ENCODE measurements at places on chromosomes 1 and 21.

- DNase-seq: peak; percentile 87
Measured at GRCh38 chr1:154154534-154155191, at the start of gene NUP210L. TSS of gene NUP210L (minus strand) at chr1:154155073.

- DNase-seq: no peak
Measured at GRCh38 chr1:165047994-165048393, 308.5 kb downstream of the LMX1A start.

DNA sequence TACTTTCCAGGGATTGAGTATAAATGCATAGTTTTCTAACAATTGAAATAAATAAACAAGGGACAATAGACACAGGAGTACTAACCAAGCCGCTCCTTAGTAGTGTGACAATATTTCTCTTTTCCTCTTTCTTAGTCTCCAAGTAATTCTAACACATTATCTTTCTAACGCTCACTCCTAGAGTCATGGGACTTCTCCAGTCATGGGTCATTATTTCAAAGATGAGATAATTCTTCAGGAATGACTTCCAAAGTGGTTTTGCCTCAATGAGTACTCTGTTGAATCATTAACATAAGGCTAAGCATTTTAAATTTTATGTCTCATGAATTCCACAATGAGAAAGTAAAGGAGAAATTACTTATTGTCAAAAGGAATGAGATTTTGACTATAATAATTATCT is 605.8 kb upstream of the ADAMTS5 start:
- DNase-seq: no peak

GRCh38 chr1:94884106-94884505 is 42.8 kb downstream of the CNN3 start:
- peak; percentile 29 for DNase-seq

DNA sequence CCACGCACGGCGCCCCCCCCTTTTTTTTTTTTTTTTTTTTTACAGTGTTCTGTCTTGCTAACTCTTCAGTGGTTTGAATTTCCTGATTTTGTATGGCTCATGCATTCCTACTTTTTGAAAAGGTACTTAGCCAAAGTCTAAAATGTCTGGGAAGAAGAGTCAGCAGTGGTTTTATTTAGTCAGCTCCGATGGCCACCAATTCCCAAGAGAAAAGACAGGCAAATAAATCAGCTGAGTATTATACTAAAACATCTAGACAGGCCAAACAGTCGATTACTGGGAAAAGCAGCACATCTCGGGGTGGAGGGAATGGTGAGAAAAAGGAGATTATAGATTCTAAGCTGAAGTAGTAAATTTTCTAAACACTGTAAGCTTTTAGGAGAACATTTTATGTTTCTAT is 192.5 kb upstream of the ZRANB2 start:
- no peak for DNase-seq

DNA sequence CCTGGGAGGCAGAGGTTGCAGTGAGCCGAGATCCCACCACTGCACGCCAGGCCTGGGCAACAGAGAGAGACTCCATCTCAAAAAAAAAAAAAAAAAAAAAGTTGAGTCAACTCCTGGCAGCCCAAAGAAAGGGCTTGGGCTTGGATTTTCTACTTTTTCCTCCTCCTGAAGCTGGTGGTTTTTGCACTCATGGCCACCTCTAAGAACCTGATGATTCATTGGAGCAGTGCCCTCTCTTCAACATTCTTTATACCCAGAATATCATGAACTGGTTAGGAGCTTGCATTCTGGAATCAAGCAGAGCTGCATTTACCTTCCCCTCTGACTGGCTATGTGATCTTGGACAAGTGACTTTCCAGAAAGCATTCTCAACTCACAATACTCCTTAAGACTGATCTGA is 3.5 kb upstream of the ACTA1 start:
- DNase-seq: no peak

GRCh38 chr1:209815931-209816341 is 10.0 kb upstream of the IRF6 start:
- DNase-seq: no peak

GRCh38 chr1:14846688-14847087 is 248.2 kb downstream of the KAZN start:
- DNase-seq: no peak

GRCh38 chr1:5954964-5955363 is 37.3 kb downstream of the NPHP4 start:
- no peak for DNase-seq

DNA sequence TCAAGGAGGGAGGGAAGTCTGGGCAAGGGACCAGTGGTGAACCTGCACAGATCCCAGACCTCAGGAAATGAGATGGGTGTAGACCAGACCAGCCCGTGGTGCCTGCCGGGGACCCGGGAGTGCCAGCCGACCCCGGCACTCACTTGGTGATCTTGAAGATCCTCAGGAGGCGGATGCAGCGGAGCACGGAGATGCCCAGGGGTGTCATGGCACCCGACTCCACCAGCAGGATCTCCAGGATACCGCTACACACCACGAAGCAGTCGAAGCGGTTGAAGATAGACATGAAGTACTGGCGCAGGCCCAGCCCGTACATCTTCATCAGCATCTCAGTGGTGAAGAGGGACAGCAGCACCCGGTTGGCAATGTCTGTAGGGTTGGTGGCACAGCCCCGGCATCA is 34.5 kb downstream of the CACNA1S start:
- no peak for DNase-seq

GRCh38 chr1:158022554-158023312 is 29.3 kb downstream of the KIRREL1 start:
- no peak for DNase-seq

GRCh38 chr1:170461762-170462384 is 70.1 kb upstream of the GORAB start:
- DNase-seq: peak; percentile 26

GRCh38 chr1:20361805-20362381 is 71.2 kb downstream of the VWA5B1 start:
- DNase-seq: peak; percentile 89

- no peak for DNase-seq
Measured at GRCh38 chr1:94383966-94384408, 34.2 kb upstream of the ABCD3 start.

DNA sequence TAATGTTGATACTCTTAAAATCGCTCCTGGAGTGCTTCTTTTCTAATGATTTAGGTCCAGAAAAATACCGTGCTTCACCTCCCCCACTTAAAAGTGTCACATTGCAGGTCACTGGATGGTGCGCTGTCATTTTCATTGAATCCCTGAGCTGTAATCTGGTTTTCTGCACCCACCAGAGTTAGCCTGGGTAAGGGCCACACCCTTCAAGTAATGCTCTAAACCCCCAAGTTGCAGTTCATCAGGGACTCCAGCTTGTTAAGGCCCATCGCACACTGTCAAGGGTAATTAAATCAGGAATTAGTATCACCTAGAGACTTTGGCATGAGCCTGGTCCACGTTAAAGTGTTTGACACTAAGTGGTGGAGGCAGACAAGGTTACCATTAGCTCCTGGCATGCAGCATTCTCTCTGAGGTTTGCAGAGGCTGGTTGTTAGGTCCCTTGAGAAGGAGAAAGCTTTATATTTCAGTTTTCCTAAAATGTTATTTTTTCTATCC is 34.0 kb downstream of the ASTN1 start:
- DNase-seq: no peak

- DNase-seq: no peak
Measured at GRCh38 chr1:119449971-119450370, 35.0 kb downstream of the HSD3B2 start.

GRCh38 chr1:30649321-30649991 is 73.9 kb downstream of the MATN1 start:
- DNase-seq: no peak

DNA sequence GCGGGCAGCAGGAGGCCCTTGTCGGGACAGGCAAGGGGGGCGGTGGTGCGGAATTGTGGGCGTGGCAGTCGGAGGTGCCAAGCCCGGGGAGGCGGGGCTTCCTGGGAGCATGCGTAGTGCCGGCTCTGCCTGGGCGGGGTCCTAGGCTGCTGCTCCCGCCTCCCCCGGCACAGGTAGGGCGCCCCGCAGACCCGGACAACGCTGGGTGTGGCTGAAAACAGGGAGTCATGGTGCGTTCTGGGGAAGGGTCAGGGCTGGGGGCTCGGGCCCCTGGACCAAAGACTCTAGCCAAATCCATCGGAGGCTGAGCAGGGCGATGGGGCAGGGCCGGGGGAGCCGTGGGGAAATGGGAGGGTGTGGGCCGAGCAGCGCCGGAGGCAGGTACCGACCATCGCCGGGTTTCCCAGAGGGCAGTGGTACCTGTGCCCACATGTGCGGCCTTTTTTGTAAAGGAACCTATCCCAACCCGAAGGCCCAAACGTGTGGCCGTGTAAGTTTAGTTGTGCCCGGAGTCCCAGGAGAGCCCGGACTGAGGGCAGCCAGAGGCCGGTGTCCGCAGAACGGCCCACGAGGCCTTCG is 231.9 kb downstream of the SDCCAG8 start:
- DNase-seq: peak; percentile 56

DNA sequence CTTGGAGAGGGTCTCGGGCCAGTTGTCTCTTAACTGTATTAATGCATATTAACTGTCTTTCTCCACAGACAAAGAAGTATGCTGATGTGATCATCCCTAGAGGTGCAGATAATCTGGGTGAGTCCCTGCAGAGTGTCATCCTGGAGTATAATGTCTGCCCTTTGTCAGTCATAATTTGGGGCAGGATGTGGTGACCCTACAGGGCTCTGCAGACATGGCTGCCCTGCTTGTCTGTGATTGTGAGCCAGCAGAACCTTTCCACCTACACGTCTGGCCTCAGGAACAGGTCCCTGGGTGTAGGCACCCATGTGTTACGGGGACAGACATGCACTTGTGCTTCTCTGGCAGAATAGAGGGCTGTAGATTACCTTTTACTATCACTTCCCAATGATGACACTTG is 78.4 kb downstream of the UCK2 start:
- DNase-seq: no peak

DNA sequence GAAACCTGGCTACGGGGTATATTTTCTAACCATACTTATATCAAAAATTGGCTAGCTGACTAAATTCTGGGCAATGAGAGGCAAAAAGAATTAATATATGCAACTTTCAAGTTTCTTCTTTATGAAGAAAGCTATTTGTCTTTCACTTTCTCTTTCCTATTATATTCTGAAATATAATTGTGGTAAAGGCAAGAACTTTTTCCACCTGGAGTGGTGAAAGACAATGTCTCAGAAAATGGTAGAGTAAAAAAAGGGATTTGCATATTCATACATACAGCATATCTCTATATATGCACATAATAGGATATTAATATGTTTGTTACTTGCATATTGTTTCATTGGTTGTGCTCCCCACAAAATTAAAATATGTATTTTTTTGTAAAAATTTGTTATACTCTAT is 793.8 kb downstream of the PLA2G4A start:
- no peak for DNase-seq

GRCh38 chr1:236141447-236142252 is 689 bp upstream of the GPR137B start:
- DNase-seq: peak; percentile 54

GRCh38 chr1:199018471-199019135 is 379.8 kb downstream of the PTPRC start:
- no peak for DNase-seq

- peak; percentile 65 for DNase-seq
Measured at GRCh38 chr1:93979718-93980319, 70.6 kb upstream of the GCLM start.

DNA sequence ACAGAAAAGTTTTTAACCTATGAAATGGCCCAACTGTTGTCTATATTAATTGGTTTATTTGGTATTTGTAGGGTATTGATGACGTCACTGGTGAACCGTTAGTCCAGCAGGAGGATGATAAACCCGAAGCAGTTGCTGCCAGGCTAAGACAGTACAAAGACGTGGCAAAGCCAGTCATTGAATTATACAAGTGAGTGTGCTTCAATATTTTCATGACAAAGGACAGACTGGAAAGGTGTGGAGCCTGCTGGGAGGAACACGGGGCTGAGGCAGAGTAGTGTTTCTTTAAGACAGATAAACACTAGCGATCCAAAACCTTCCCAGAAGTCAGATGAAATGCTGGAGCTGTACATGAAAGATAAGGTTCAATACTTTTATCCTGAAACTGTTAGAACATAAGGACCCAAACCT is 76.7 kb downstream of the AK4 start:
- no peak for DNase-seq

DNA sequence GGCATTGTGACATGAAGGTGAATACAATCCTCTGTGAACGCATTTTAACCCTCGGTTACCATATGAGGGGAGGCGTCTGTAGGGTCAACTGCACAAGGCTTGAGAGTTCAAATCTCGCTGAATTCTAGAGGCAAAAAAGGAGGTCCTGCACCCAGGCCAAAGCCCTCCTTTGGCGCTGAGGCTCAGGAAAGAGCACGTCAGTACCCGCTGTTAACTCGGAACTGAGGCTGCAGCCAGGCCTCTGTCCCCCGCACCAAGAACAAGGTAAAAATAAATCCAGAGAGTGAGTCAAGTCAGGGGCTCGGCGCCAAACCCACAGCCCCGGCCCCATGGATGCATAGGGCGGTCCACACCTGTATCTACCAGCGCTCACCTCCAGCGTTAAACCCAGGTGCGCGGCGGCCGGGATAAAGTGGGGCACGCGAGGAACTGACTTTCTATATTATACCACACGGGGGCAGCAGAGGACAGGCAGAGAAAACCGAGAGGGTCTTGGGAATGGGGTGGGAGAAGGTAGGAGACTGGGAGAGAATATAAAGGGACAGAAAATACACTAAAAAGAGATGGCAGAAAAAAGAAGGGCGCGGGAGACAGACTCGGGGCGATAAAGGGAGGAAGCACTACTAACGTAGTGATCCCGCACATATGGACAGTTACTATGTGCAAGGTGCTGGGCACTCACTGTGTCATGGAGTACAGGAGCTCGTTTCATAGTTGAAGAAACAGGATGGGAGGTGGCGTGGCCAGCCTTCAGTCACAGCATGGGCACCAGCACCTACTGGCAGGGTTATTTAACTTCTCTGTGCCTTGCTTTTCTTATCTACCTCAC is 54.9 kb downstream of the DMRTA2 start:
- peak; percentile 72 for DNase-seq

DNA sequence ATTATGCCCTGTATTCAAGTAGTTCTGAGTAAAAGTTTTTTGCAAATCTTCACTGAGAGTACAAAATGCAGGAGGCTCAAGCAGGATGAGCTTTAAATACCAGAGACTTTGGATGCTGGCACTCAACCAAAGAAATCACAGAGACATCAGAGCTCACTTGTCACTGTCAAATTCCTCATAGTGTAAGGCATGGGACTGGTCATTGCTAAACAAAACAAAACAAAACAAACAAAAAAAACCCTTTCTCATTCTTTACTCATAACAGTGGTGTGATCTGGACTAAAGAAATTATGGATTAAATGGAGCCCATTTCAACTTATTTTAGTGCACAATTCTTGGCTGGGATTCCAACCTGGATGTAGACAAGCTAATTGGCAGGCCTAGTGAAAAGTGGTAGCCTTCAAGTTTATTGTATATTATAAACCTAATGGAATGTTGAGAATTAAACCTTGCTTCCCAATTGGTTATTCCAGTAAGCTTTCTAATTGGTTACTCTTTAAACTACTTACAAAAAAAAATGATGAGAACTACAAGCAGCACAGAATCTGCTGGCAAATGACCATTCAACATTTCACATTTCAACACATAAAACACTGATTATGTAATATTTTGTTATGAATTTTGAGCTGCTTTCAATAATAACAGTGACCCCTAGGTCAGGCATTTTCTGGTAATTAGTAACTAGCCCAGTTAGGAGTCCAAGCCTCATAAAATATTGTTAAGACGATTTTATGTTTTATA is 30.6 kb upstream of the NEK7 start:
- DNase-seq: no peak

Measured in testis (tissue), 5 donors.